ENCODE measurements at places on chromosomes 11 and 22.

- DNase-seq, result no peak
These were observed 26.5 kb downstream of the MYO7A start for GRCh38 chr11:77154381-77155081.

- no peak for DNase-seq
These were observed 340.5 kb upstream of the B3GAT1 start for GRCh38 chr11:134752526-134752925.

DNA sequence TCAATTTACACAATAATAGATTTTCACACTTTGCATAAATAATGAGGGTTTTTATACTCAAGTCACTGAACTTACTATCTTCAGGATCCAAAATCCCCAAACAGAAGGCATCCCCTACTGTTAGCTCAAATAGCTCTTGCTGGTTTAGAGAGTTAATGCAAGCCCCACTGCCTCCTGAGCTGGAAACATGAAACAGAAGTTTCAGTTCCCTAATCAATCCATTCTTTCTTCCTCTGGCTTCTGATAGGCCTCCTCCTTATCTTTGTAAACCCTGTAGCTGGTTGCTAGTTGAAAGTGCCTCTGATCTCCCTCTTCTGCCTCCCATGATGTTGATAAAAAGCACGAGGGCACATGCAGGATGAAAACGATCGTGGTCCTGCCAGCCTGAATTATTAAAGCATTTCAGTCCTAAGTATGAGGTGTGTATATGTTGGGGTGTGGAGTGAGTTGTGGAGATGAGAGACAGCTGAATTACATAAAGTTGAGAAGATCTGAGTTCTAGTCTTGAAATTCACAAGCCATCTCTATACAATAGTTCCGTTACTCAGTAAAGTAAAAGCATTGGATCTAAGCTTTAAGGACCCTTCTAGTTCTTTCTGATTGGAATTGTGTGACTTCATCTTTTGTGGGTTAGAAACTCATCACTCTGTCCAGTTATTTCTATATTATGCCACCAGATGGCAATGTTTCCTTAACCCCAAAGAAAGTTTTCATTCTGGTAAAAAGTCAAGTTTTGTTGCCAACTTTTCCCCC lies 35.0 kb upstream of the EHF start:
- no peak for DNase-seq

GRCh38 chr22:30221121-30221992 lies 25.2 kb downstream of the LIF start:
- DNase-seq, result no peak

DNA sequence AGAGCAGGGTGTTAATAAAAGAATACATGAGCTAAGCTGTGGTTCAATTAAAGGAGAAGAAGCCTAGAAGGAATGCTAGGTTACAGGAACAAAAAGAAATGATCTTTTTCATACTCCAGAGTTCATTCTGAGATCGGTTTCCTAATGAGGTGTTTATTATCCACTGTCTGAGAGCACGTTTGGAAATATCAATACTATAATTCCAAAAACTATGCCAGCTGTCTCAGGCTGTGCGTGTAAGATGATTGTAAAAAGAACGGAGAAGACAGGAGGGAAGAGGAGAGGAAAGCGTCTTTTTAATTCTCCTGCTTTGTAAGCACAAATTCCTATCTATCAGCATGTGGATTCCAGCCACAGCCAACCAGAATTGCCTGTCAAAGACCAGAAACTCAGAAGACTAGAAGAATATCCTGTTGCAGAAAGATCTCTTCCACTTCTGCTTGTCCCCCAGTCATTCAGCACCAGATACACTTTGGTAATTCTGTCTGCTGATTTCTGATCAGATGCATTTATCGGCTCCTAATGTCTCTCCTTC lies 25.7 kb downstream of the APOL5 start:
- DNase-seq, result no peak

DNA sequence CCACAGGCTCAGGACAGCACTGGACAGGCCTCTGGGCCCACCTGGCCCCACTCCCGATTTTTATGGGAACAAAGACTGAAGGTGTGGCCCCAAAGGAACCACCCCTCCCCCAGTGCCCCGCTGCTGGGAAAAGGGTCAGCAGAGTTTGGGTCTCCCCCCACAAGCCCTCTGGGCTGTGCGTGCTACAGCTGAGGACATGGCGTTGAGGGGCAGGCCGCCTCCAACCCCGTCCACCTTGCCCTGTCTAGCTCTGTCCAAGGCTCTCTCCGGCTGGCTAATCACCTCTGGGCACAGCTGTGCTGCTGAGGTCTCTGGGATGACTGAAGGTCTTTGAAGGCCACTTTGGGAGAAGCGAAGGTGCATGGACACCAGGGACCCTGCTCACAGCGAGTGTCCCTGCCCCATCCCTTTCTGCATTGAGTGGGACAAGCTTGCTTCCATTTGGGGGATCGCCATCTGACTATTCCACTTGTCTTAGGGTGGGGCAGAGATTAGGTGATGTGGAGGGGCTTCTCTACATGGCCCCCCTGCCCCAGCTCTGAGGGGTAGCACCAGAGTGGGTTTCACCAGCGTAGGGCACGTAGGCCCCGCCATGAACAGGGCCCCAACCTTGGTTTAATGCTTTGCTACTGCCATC lies 6.5 kb downstream of the ASCL2 start:
- no peak for DNase-seq

DNA sequence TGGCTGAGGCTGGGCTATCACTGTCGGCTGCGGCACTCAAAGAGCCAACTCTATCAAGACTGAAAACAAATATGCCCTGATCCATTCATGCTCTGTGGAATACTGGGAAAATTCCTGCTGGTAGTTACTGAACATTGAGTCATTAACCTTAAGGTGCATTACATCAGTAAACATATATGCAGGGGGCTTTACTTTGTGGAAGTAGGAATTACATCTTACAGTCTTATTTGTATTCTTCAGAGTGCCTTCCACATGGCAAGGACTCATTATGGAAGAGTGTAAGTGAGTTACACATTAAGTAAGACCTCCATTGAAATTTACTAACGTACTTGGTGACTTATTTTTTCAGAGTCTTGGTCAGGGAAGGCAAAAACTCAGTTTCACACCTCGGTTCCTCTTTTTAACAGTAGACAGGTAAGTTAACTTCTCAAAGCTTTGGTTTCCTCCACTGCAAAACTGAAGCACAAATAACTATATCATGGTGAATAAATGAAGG lies 4.5 kb downstream of the OR5B21 start:
- DNase-seq, result no peak

DNA sequence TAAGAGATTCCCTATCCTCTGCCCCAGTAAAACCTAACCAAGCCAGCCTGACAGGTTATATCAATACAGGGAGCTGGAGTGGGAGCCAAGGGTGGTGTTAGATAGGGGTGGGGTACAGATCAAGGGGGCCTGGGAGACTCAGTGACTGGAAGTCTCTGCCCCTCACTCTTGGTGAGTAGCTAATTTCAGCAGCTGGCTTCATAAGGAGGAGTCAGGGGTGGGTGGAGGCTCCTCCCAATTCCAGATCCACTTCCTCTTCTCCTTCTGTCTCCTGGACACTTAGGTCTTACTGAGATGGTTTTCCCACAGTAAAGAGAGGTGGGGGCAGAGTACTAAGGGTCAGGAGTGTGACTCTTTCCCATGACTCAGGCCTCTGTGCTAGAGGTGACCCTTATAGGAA lies 1.1 kb upstream of the VSIG2 start:
- DNase-seq, result no peak

DNA sequence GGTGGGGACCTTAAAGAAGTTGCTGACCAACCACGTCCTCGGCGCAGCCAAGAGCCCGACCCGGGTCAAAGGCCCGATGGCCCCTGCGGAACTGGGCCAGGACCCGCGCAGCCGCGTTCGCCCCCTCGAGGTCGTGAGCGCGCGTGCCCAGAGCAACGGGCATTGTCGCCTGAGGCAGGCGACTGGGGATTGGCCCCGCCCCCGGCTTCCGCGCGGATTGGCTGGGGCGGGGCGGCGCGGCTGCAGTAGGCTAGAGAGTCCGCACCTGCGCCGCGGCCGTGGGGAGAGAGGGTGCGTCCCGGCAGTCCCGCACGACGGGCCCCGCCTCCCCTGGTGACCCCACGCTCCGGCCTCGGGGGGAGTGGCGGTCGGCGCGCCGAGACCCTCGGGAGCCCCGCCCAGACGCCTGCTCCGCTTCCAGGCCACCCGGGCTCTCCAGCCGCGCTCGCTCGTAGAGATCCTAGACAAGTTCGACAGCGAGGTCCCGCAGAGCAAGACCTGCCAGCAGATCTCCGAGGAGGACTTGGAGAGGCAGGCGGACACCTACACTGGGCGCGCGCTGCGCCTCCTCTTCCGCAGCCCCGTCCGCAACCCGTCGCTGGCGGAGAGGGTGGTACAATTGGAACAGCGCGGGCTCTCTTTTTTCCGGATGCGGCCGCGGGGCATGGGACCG lies 8.3 kb upstream of the PPIL2 start:
- peak; percentile 36 for DNase-seq

GRCh38 chr11:123362941-123363340 lies 67.1 kb upstream of the GRAMD1B start:
- no peak for DNase-seq

DNA sequence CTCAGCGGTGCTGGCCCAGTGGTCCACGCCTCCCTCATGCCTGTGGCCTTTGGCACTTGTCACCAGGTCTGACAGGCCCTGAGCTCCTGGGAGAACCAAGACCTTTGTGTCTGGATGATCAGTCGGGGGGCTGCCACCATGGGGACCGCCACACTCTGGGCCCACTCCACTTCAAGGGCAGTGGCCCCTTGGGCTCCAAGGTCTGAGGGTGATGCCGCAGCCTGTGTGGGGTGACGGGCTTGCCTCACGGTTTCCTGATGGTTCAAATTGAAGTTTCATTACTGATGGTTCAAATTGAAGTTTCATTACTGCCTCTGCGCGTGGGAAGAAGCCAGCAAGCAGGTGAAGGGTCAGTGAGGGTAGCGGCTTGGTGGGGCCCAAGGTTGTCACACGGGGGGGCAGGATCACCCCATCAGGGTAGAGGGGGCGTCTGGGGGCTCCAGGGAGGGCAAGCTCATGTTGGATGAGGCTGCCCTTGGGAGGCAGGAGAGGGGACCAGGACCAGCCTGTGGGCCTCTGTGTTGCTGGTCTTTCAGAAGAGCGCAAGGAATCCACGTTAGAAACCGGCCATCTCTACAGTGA lies 27.5 kb downstream of the TRMU start:
- DNase-seq, result no peak

GRCh38 chr11:62148271-62148980 lies 24.6 kb downstream of the INCENP start:
- DNase-seq, result no peak

- no peak for DNase-seq
These were observed 324.2 kb downstream of the MIAT start for GRCh38 chr22:26981541-26981940.

GRCh38 chr11:92224407-92225124 lies at the start of gene FAT3:
Gene FAT3 (plus strand): TSS chr11:92224818. CDS start chr11:92352113, 127,295 bp downstream.
- DNase-seq, result no peak

- DNase-seq, result no peak
These were observed 3.6 kb downstream of the INCENP start for GRCh38 chr11:62127426-62127825.

GRCh38 chr22:19526076-19526701 lies 2.0 kb upstream of the CLDN5 start:
- no peak for DNase-seq

DNA sequence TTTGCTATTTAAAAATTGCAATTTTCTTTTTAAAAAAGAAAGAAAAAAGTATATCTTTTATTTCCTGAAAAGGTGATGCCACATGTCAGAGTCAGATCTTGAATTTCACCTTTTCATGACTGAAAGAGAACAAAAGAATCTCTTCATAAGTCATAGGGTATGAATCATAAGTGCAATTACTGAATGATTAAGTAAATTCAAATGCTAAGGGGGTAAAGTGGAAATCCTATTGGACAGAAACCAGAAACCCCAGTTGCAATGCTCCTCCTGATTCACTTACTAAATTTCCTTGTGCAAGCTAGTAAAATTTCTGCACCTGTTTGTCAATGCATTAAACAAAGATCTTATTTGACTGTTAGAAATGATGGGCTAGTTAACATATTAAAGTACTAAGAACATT lies 8.2 kb upstream of the PRRG4 start:
- DNase-seq, result no peak

GRCh38 chr22:46380581-46380980 lies 45.1 kb downstream of the TRMU start:
- no peak for DNase-seq

- no peak for DNase-seq
These were observed 934 bp upstream of the TMEM132A start for GRCh38 chr11:60923326-60923725.

DNA sequence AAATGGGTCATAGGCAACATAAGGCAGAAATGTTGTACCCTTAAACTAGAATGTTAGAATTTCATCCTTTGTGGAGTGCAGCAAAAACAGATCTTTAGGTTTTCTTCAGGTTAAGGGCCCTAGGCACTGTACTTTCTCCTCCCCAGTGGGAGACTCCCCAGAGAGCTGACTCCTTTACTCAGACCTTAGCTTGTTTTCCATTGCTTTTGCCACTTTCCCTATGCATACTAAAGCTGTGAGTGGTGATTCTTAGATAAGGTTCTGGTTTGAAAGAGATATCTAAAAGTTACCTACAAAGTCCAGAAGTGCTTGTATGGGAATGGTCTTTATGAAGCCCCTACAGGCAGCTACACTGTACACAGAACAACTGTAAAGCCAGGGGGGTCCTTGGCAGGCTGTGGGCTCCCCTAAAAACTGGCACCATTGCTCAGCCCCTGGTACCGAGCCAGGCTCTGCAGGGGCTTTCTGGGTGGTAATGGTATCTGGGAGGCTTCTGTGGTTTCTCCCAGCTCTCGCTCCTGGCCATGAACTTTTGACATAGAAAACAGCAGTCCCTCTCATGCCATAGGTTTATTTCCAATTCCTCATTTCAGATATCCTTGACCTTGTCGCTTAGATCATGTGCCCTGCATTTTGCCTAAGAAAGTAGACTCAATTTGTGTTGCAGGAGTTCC lies 23.2 kb downstream of the AMOTL1 start:
- DNase-seq, result no peak

DNA sequence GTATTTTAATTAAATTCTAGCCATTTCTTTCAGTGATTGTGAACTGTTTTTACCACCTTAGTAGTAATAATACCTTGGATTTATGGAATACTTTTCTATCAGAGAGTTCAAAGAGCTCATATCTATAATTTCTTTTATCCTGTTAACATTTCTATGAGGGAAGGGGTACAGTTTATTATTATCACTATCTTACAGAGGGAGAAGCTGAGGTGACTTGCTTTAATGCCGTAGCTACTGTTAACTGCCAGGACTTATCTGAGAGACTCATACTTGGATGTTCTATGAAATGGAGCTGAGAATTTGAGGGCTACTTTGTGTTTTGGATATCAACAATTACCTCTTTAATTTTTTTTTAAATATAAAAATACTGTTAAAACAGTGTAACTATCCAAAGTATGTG lies 3.3 kb downstream of the REXO2 start:
- no peak for DNase-seq

DNA sequence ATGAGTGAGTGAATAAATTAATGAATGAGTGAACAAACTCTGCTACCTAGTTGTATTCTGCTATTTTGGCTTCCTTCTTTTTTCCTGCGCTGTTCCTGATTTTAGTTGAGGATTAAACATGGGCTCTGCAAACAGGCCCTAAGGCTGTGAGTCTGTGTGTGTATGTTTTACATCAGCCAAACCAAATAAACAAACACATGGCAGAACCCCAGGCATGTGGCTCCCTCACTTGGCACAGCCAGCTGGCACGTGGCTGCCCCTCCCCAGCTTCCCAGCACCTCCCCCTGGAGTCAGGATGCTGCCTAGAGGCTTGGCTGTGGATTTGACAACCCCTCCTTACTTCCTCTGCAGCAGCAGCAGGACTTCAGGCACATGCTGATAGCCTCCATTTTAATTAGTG lies 593.2 kb downstream of the INSC start:
- no peak for DNase-seq

Measured in NK-92 treated with Interleukin-12 subunit alpha and Interleukin-12 subunit beta, amount 100 ng/mL, for 24 hours (cell line).